ENCODE measurements at places on chromosomes 1 and 21. TPM values are rescaled to one million over a fixed set of nuclear protein-coding genes. Genes with fewer than 3 reads are reported as not detected.

PALMD gene
- 2.3 TPM for polyA plus RNA-seq

KPRP gene
- polyA plus RNA-seq: not detected

BARHL2 gene
- polyA plus RNA-seq: not detected

OR2L8 gene
- not detected for polyA plus RNA-seq

PLA2G5 gene
- polyA plus RNA-seq: not detected

ERG gene
- polyA plus RNA-seq: 19.5 TPM

- peak; percentile 67 for DNase-seq
These were observed 296 bp upstream of the RNPEP start for GRCh38 chr1:201982082-201982622.

DNA sequence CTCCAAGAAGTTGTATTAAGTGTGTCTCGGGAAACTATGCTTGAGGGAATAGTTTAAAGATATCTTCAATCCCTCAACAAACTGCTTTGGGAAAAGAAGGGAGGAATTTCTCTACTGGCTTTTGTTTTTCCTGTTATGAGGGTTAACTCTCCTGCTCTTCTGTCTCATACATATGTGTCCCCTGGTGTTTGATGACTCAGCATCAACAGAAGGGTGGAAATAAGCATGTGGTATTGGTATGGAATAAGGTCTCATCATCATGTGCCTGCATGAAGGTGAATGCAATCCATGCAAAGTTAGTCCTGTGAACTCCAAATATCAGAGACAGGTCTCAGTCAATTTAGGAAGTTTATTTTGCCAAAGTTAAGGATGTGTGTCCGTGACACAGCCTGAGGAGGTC, 27.2 kb upstream of the ADAR start:
- no peak for DNase-seq

DNA sequence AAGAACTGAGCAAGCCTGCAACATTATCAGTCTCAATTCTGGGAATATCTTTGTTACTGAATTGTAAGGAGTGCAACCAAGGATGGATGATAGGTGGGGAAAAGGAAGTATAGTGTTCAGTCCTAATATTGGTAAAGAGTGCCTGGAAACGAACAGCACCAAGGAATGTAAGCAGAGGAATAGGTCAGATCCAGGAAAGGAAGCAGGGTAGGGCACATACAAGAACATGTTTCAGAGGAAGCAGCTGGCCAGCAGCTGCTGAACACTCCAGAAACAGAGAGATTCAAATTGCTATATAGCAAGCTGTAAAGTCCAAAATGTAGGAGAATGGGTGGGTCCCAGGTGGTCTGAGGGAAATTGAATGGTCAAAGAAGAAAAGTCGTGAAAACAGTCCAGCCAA, 37.9 kb downstream of the CRB1 start:
- no peak for DNase-seq

DNA sequence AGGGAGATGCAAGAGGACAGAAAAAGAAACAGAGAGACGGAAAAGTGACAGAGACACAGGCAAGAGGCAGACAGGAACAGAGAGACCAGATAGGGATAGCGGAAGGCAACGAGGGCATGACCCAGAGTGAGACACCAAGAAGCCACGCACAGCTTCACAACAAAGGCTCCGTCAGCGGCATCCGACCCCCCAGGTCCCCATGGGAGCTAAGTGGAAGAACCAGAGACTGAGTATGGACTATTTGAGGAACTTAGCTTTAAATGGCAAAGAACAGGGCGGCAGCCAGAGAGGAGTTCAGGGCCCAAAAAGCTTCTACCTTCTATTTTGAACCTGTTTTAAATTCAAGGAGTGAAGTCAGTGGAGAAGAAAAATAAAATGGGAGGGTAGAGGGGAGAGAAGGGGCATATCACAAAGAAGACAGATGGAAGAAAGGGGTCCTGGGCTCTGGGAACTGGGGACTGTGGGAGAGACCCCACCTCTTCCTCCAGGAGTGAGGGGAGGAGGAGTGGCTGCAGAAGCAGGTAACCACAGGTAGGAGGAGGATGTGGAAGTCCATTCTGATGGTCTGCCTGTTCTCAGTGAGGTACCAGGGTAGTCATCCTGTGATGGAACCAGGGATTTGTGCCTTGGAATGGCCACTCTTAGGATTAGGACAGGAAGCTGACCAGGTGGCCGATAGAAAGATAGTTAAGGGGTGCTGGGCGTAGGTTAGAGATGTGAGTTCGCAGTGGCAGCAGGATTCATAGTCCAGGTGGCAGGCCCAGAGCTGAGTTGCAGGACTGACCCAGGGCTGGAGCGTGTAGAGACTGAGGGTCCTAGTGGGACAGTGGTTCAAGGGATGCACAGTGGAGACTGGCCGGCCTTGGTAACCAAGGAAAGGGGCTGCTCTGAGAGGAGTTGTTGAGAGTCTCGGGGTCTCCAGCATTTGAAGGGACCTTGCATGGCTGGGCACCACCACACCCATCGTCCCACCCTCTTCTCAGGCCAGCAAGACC, 37.7 kb downstream of the CSMD2 start:
- DNase-seq: no peak

DNA sequence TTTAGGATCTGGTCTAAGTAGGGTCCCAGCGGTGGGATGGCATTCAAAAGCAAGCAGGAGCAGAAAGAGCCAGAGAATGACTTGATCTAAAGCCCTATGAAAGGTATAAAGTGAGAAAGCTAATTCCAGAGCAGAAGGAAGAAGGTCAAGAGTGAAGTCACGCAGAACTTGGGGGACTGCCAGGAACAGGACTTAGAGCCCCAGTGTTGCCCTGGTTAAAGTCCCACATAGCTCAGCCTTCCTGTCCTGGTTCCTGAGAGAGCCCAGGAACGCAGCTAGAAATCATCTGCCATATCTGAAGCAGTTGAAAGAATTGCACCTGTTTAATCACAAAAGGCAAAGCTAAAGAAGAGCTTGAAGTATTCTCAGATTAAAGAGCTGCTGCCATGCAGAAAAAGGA, 160.6 kb upstream of the ATP1B1 start:
- DNase-seq: peak; percentile 28

DNA sequence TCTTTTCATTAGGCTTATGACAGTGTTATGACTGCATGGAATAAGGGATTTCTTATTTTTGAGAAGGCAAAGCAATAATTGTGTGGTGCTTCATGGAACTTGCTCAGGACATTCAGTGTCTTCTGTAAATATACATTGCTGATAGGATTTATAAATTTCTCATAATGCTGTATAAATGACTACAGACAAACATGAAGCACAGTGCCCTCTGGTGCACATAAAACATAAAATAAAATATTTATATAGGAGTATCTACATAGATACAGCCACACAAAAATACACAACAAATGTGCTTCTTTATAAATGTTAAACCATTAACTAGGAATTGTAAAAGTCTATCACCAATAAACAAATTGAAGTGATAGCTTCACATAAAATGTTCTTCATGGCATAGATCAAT, 24.1 kb downstream of the BRINP3 start:
- no peak for DNase-seq

GRCh38 chr1:13730751-13731482, 30.9 kb downstream of the PRDM2 start:
- no peak for DNase-seq

DNA sequence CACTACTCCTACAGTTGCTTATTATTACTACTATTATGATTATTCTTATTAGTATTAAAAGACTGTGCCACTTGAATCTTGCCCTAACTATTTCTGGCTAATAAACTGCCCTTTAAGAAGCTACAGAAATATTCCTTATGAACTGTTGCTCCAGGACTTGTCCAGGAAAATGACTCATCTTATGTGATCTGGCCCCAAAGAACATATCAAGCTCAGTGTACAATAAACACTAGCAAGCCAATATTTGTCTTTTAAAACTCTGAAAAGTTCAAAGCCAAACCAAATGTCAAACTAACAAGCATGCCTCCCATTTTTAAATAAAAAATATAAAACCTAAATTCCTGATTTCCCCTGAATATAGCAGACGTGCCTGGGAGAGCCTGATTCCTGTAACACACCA, 88.7 kb upstream of the SIM2 start:
- no peak for DNase-seq

- DNase-seq: no peak
These were observed 6.9 kb downstream of the PLXNA2 start for GRCh38 chr1:208237241-208237640.

DNA sequence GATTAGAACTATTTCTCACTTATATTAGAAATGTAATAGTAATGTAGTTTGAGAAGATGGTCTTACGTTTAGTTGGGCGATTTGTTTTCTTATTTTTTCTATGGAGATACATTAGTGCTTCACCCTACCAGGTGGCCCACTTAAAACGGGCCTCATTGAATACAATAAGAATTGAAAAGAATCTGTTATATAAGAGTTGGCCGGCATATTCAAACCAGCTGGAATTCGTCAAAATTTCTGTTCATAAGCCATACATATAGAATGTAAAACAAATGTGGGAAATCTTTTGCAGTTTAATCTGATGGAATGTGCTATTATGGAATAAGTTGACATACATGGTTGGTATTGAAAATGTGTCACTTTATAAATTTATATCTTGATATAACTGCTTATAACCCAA, 96.4 kb upstream of the C1orf105 start:
- DNase-seq: no peak

GRCh38 chr1:93223023-93223675, 42.6 kb downstream of the CCDC18 start:
- DNase-seq: no peak

- DNase-seq: no peak
These were observed 199.1 kb downstream of the USP25 start for GRCh38 chr21:15928686-15929425.

DNA sequence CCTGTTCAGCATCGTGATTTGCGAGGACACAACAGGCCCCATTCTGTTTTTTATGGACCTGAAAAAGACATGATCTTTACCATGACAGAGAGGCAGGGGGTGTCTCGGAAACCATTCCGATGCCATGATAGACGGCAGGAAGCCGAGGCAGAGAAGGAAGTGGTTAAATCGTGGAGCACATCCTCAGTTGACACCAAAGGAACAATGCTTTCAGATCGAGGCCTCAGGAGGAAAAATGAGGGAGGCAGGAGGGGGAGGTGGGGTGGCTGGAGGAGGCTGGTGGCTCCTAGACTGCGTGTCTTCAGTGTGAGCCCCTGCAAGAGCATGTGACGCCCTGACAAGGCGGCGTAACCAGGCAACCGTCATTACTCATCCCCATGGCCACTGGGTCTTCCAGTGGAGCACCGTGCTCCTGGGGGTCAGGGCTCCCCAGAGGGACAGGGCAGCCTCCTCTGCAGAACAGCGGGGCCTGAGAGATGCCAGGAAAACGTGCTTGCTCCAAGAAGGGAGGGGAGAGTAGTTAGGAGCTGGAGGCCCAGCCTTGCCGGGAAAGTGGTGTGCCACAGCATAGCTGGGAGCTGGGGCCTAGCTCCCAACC, 172.8 kb upstream of the TMEM51 start:
- no peak for DNase-seq

DNA sequence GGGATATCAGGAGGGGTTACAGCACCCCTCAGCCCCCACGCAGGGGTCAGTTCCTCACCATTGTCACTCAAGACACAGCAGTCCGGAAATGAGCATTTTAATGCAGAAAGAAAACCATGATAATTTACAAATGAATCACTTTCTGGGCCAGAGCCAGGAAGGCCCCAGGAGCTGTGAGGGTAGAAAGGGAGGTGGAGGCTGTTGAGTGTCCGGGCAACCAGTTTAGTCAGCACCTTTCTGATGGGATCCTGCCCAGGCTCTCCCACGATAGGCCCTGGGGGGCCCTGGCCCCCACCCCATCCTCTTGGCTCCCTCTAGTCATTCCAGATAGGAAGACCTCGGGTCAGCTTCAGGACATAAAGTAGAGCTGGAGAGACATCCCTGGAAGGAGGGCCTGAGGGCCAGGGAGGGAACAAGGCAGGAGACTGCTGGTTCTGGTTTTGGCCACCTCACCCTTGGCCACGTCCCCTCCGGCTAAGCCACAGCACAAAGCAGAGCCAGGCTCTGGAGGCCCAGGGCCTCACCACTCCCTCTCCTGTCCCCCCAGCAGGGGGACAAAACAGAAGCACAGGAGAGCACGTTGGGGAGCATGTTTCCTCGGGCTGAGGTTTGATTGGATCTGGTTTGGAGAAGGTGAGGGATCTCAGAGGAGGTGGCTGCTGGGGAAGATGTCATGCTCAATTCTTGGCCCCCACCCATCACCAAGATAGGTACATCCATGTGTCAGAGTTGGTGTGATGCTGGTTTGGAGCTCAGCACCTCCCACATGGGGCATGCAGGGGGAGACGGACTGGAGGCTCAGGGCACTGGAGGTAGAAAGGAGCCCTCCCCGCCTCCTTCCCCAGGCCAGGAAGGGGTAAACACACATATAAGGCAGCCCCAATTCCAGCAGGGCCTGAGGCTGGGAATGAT, 20.6 kb downstream of the ETNK2 start:
- DNase-seq: no peak

DNA sequence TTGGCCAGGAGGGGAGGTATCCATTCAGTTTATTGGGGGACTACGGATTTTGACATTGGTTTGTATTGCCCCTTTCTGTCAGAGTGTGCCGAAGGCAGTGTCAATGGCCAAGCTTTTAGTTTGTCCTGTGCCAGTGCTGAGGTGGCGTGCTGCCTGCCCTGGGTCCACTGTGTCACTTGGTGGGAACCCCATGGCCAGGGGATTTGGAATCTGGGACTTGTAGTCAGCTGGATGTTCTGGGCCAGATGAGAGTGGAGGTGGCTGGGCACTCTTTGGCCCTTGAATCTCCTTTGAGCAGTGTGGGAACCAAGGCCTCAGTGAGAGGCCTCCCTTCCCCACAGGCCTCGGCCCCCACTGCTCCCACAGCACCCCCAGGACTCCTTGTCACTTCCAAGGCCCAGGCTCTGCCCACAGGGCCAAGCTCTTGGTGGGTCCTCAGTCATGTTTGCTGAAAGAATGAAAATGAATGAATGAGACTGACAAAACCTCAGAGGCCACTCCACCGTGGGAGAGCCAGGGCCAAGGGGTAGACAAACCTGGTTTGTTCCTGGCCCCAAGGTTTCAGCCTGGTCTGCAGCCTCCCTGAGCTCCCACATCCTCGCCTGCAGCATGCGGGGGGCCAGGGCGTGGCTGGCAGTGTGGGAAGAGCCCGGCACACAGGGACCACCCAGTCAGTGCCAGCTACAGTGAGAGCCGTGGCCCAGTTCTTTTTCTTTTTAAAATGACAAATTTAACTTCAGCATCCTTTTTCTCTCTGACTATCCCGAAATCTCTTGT, 412.2 kb downstream of the MATN1 start:
- no peak for DNase-seq

DNA sequence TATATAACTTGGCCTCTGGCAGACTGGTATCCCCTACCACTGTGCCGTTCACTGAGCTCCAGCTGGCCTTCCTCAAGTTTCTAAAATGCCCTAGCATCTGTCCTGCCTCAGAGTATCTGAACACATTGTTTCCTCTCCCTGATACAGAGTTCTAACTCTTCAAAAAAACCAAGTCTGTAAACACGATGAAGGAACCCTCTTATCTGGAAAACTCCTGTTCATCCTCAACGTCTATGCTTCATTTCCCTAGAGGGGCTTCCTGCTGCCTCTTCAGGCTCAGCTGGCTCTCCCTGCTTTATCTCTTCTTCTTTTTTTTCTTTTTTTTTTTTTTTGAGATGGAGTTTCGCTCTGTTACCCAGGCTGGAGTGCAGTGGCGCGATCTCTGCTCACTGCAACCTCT, 5.6 kb downstream of the BSDC1 start:
- no peak for DNase-seq

GRCh38 chr1:160954158-160955104, at the start of gene ITLN2:
ITLN2 (minus strand) TSS chr1:160954809; CDS start chr1:160954741, 68 bp downstream.
- DNase-seq: no peak

- DNase-seq: no peak
These were observed 8.2 kb upstream of the NEK2 start for GRCh38 chr1:211683396-211684297.

- DNase-seq: no peak
These were observed 20.0 kb upstream of the CDCA8 start for GRCh38 chr1:37672136-37672870.

GRCh38 chr1:193157360-193157759, 29.1 kb downstream of the B3GALT2 start:
- DNase-seq: no peak
